ENCODE measurements at places on chromosomes 5 and 9.

DNA sequence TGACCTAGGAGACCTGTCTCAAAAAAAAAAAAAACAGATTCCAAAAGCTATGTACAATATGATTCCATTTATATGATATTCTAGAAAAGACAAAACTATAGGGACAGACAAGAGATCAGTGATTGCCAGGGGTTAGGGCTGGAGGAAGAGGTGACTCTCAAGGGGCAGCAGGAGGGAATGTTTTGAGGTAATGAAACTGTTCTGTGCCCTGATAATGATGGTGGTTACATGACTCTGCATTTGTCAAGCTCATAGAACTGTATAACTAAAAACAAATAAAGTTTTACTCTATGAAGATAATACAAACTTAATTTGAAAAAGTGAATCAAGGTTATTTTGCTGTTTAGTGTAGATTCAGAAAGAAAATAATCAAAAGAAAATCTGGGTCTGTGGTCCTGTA, 125.3 kb upstream of the IQGAP2 start:
- DNase-seq: no peak

DNA sequence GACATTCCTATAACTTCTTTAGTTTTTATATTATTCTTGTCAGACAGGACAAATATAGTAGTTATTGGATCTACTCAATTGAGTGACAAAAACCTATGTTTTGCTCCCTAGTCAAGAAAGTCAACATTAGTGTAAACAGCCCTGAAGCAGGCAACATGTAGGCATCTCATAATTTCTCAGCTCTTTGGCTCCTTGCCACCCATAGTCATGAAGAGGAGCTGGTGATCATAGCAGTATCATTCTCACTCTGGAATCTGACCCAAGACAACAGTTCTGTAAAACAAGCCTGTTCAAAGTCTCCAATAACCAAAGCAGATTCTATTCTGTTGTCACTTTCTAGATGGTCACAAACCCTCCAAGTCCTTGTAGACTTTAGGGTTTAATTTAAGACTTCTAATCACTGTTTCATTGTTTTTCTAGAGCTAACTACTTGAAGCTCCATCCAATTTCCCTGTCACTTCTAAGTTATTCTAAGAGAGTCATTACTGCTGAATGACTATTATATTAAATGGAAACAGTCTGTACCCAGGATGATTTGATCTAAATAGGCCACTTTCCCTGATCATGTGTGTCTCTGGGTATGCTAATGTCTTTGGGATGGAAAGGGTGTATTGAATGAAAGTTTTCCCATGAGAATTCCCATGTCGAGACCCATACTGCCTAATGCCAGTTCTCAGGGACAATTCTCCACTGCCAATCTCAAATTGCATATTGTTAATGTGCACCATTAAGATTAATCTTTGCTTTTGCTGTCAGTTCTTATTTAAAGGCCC, 533.3 kb downstream of the ACTL7B start:
- no peak for DNase-seq

DNA sequence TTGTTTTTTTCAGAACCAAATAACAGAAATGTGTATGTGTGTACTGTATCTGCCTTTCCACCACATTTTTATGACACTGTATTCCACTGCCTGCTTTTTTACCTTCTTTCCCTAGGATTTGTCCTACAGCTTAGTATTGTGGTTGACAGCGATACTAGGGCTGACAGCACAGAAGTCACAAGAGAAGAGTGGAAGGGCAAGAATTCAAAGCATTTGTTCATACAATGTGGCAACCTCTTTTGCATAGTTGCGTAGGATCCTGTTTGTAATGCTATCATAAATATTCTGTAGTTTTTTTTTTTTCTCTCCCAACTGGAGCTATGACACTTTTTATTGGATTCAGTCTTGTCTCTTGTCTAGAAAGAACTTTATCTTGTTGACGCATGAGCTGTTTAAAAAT, 5.6 kb upstream of the BNIP1 start:
- no peak for DNase-seq

DNA sequence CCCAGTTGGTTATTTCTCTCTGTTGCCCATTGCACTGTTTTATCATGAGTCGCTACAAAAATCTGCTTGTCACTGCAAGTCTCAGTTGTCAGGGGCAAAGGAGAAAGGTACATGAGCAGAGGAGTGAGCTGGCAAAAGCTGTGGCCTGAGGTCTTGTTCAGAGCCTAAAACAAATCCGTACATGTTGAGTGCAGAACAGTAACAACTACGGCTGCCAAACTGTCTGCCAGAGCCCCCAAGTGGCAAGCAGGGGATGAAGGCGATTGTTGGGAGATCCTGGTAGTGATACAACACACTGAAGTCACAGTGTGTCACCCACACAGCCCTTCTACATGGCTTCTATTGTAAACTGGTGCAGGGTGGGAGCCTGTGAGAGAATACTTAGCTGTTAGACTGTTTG, 50.9 kb downstream of the BRINP1 start:
- DNase-seq: peak; percentile 1

DNA sequence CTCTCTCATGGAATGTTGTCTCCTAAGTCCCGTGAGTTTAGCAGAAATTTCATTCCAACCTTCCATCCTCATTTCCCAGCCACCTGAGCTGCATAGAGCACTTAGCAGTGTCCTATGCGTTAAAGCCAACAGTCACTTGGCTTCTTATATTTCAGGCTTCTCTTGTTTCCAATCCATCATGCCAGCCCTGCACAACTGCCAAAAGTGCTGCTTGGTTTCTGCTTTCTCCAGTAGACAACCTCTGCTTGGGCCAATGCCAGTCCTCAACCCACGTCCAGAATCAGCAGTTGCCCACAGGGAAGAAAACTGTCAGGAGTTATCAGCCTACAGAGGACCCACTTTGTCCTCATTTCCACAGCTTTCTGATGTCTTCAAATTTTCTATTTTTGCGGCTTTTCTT, 42.5 kb downstream of the KCNIP1 start:
- no peak for DNase-seq

GRCh38 chr5:133290669-133291240, 238.9 kb downstream of the HSPA4 start:
- DNase-seq: no peak

GRCh38 chr5:72658161-72658560, 151.0 kb upstream of the ZNF366 start:
- no peak for DNase-seq

- no peak for DNase-seq
These were observed 50.7 kb upstream of the GARNL3 start for GRCh38 chr9:127213859-127214258.

DNA sequence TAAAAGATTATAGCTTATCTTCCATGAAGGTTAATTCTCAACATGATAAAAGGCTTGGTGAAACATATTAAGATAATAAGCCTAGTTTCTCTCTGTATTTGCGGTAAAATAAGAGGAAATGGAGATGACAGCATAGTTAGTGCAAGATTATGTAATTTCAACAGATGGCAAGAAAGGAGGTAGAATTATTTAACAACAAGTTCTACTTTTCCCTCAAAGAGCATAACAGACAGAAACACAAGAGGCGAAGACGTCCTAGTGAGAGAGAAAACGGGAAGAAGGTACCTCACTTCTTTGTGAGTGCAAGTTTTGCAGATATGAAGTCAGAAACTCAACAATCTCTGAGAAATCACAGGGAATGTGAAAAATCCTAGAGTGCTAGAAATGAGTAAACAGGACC, 144.8 kb upstream of the ADCY2 start:
- no peak for DNase-seq

- DNase-seq: no peak
These were observed 13.0 kb downstream of the SUB1 start for GRCh38 chr5:32598260-32598937.

- DNase-seq: no peak
These were observed 7.8 kb upstream of the SOX30 start for GRCh38 chr5:157659868-157660660.

DNA sequence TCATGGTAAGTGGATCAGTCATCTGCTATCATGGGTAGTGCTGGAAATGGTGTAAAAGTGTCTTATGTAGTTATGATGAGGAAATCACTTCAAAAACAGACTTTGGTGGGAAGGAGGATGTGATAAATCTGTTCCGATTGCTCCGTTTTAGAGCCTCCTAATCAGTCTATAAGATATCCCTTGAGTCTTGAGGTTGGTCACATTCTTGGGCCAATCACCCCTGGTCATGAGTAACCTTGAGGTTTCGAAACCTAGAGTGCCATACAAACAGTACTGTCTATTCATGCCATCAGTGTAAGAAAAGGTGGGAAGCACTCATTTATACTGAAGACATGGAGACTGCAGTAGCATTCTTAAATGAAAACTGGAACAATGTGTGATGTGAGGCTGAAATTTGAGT, 45.8 kb downstream of the LRRTM2 start:
- DNase-seq: no peak

- no peak for DNase-seq
These were observed 118.8 kb downstream of the MTX3 start for GRCh38 chr5:79872291-79872690.

- DNase-seq: peak; percentile 7
These were observed 86.0 kb downstream of the BRINP1 start for GRCh38 chr9:119283078-119283794.

- DNase-seq: no peak
These were observed 42.7 kb downstream of the NSD1 start for GRCh38 chr5:177176175-177176711.

DNA sequence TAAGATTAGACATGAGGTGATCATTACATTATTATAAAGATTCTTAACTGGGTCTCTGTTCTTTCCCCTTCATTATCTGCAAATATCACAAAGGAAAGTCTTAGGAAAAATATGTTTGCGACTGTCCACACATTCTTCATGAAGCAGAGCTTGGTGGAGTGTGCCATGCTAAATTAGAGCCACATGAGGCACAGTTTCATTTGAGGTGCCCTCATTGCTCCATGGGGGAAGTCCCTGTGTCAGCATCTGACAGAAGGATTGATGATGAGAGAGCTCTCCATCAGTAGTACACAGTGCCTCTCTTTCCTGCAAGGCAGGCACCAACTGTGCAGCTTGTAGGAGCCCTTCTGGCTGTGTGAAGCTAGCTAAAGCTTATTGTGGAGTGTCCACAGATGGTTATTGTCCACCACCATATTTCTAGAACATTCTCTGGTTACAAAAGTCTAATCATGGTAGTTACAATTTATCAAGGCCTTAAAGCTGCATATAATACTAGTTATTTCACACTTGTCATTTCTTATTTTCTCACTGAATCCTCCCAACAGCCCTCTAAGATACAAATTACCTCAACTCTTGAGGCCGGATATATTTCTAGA, 63.9 kb downstream of the C9orf152 start:
- DNase-seq: no peak

GRCh38 chr9:112158656-112159367, 16.3 kb downstream of the SUSD1 start:
- peak; percentile 56 for DNase-seq

GRCh38 chr9:126108240-126108639, 218.4 kb upstream of the MVB12B start:
- DNase-seq: no peak

GRCh38 chr9:76591256-76591950, 132.4 kb downstream of the GCNT1 start:
- DNase-seq: no peak

DNA sequence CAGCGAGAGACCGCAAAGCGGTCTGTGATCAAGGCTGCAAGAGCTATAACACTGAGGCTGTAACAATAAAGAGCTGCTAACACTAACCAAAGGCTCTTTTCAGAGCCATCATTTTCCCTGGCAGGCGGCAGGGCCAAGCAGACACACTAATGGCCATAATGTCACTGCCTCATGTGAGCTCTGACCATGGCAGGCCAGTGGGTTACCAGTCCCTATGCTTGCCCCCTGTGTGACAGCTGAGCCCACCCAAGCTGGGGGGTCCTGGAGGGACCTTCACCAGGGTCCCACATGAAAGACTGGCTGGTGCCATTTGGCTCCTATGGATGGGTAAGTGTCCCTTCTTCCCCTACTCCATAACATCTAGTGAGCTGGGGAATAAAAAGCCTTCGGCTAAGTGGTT, 29.6 kb upstream of the TESK1 start:
- DNase-seq: no peak

DNA sequence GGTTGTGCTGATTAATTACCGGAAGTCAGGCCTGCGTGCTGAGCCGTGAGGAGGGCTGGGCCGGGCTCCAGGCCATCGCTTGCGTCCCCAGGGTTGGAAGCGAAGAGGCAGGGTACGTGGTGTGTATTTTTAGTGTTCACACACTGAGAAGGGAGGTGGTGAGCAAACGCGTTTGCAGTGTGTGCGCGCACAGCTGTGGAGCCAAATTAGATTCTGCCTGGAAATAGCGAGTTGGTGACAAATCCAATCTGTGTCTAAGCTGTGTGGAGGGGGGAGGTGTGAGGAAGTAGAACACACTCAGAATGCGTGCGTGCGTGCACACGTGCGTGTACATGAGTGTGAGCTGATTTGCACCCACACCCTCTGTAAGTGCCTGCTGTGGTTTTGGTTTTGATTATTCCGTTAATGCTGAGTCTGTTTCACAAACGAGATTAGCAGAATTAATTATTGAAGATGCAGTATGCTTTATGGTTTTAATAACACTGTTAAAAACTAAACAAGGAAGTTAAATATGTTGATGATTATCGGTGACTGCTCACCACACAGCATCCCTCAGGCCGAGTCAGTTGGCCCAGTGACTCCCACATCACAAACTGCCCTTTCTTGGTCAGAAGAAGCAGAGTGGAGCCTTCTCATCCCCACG, 111.8 kb upstream of the FCN2 start:
- DNase-seq: no peak

DNA sequence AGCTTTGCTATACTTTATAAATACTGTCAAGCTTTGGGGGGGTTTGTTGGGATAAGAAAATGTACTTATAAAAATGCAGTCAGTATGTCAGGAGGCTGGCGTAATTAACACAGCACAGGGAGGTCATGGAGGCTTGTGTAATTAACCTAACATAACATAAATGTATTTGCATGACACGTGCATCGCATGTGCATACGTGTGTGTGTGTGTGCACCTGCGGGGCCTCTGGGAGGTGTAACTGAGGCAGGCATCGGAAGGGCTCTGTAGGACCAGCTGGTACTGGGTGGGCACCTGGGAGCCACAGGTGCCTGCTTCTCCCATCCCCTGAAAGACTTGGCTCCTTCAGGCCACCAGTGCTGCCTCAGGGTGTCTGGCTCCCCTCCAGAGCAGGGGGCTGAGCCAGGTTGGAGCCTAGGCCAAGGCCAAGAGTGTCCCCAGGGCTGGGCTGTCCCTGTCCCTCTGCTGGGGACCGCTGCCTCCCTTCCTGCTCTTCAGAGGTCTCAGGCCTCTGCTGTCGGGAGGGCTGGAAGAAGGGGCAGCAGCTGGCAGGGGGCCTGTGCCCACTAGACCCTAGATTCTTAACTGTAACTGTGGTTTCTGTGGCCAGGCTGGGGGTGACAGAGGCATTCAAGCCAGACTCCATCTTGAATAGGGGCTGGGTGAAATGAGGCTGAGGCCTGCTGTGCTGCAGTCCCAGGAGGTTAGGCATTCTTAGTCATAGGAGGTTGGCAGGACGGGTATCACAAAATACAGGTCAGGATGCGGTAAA, 9.0 kb downstream of the FCN2 start:
- no peak for DNase-seq

GRCh38 chr5:124803617-124804323, 57.3 kb upstream of the ZNF608 start:
- no peak for DNase-seq

- no peak for DNase-seq
These were observed 34.7 kb downstream of the ARHGEF37 start for GRCh38 chr5:149615976-149616375.
